NCI-H446 (cell line): ENCODE measurements at places on chromosomes 12 and 14.

DNA sequence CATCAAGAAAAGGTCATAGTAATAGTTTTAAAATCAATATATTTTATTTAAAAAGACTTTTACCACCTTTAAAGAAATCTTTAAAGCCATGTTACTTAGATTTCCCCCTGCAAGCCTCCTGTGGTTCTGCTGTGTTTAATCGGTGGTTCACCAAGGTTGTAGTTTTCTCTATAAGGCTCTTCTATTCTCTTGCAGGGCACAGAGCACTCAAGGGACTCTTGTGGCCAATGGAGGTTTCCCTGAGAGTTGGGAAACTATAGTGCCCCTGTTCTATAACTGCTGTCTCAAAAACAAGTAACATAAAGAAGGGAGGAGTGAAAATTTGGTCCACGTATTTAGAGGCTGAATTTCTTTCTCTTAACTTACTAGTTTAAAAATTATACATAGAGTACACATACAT lies 25.0 kb downstream of the DACT1 start:
- no peak for DNase-seq

DNA sequence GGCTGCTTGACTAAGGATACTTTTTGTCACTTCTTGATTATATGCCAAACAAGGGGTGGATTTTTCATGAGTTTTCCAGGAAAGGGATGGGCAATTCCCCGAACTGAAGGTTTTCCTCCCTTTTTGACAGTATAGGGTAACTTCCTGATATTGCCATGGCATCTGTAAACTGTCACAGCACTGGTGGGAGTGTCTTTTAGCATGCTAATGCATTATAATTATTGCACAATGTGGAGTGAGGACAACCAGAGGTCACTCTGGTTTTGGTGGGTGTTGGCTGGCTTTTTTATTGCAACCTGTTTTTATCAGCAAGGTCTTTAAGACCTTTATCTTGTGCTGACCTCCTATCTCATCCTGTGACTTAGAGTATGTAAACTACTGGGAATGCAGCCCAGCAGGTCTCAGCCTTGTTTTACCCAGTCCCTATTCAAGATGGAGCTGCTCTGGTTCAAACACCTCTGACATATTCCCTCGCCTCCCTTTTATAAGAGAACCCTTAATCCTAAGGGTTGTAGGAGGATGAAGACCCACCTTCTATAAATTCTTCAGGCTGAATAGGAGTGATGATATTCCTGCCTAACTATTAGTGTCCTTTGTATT lies 471.2 kb downstream of the ATP23 start:
- DNase-seq: no peak

- no peak for DNase-seq
Measured at GRCh38 chr12:6494258-6494743, 399 bp downstream of the NCAPD2 start.

- DNase-seq: no peak
Measured at GRCh38 chr12:6337958-6338433, 3.9 kb downstream of the TNFRSF1A start.

- no peak for DNase-seq
Measured at GRCh38 chr12:111699-112493, 45.3 kb downstream of the IQSEC3 start.

- no peak for DNase-seq
Measured at GRCh38 chr14:91585856-91586255, 75.7 kb upstream of the PPP4R3A start.

DNA sequence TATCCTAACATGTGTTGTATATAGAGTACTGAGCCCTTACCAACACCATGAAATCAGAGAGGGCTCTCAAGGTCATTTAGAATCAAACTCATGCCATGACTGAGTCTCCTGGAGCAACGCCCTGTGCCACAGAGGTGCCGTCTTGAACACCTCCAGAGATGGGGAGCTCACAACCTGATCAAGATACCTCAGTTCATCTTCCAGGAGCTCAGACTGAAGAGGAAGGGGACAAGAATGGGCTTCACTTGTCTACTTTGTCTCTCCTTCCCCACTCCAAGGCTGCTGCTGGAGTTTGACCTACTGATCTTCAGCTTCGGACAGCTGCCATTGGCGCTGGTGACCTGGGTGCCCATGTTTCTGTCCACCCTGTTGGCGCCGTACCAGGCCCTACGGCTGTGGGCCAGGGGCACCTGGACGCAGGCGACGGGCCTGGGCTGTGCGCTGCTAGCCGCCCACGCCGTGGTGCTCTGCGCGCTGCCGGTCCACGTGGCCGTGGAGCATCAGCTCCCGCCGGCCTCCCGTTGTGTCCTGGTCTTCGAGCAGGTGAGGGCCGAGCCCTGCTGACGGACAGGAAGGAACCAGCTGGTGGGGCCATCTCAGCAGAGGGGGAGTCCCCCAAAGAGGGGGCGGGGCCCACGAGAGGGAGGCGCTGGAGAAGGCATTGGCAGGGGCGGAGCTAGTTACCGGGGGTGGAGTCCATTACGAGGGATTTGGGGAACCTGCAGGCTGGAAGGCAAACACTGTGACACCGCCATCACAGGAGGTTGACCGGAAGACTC lies 12.0 kb downstream of the SOAT2 start:
- DNase-seq: no peak

DNA sequence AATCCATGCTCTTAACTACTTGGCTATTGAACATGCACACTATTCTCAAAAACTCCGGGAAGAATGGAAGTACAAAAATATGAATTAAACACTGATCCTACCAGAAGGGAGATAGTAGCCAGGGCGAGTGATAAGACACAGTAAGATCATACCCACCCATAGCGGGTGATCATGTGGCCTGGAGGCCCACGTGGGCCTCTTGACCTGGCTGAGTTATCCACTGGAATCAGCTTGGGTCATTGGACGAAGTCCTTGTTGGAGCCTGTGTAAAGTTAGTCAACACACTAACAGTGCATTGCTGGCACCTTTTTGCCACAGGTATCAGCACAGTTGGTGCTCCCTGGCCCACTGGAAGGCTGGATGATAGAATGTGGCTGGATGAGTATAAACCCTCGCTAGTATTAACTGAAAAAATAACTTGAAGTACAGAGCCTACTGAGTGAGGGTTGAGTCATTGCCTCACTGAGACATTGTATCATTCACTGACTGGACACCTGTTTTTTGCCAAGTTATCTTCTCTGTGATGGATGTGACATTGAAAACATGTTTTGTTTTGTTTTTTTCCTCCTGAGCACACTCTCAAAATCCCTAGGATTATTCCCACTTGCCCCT lies 149.2 kb upstream of the FUT8 start:
- no peak for DNase-seq

GRCh38 chr12:62844915-62845314 lies 90.0 kb downstream of the PPM1H start:
- no peak for DNase-seq

DNA sequence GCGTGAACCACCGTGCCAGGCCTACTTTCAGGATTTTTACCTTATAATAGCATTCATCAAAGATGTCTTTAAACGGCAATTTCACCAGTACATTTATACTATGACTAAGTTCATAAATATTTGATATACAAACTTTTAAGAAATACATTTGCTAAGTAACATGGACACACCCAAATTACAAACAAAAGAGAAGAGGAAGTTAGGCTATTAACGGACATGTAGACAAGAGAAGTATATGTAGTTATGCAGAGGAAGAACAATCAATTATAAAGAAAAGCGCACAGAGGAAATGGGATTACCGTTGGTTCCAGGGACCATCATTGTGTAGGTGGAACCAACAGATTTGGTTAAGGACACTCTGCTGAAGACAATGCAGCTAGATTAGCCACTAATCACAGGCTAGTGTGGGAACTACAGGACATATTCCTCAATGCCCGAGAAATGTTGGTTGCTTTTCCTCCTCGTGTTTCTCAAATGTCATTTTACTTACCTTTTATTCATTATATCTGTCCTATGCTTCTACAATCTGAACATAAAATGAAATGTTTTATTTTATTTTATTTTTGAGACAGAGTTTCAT lies 24.0 kb upstream of the PKP2 start:
- no peak for DNase-seq

DNA sequence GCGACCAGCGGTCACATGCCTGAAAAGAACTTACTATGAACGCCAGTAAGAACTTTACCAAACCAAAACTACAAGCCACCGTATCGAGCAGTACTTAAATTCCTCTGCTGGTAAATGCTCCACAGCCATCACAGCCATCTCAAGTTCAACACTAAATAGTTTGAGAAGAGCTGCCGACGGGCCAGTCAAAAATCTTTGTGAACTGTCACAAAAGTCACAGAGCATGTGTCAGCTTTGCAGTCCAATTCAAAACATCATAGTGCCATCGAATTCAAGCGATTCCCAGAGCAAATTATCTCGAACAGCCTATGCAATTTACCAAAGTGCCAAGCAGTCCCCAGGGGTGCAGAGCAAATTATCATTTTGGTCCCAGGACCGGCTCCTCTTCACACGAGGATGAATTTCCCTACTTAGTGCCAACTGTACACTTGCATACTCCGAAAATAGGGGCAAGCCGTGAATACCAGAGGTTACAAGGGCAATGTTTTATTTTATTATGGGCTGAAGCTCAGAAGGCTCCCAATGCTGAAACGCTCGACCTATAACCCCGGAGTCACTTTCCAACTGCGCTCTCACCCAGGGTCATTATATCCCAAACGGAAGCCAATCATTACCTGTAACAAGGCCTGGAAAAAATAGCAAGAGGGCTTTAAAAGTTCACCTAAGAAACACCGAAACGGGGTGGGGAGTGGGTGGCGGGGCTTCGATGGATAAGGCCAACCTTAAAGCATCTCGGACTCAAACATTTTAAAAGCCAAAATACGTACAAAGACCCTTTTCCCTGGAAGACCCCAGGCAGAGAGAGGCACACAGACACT lies 1.1 kb downstream of the LRP6 start:
- DNase-seq: no peak

- DNase-seq: no peak
Measured at GRCh38 chr14:105486974-105487448, 325 bp downstream of the CRIP1 start.

DNA sequence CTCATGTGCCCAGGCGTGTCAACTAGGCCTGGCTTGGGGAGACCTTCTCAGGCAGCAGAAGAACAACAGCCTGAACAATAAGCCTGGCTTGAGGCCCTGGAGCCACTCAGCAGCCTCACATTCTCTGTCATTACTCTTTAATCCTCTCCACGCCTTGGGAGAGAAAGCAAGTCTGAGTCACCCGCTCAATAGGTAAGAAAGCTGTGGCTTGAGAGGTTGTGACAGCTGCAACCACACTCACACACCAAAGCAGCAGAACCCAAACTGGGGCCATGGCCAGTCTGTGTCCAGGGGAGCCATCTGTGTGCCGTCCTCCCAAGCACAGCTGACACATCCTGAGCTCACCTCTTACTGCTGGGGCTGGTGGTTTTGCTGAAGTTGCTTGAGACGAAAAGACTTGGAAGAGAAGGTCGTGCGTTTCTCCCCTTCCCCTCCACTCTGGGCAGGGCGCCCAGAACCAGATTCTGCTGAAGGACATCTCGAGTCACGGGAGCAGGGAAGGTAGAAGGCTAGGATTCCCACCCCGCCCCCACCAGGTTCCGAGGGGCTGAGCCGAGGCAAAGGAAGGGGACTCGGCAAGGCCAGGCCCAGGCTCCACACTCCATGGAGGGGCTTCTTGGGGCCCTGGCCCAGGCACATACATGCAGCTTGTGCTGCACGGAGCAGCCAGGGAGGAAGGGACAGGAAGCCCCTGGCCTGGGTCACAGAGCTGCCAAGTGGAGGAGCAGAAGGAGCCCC lies 5.5 kb downstream of the TMEM63C start:
- peak; percentile 79 for DNase-seq

- no peak for DNase-seq
Measured at GRCh38 chr12:97292588-97292987, 170.0 kb upstream of the RMST start.
